Motor neuron (in vitro differentiated cells): ENCODE measurements at places on chromosomes 2 and 18. TPM values are rescaled to one million over a fixed set of nuclear protein-coding genes. Genes with fewer than 3 reads are reported as not detected.

DNA sequence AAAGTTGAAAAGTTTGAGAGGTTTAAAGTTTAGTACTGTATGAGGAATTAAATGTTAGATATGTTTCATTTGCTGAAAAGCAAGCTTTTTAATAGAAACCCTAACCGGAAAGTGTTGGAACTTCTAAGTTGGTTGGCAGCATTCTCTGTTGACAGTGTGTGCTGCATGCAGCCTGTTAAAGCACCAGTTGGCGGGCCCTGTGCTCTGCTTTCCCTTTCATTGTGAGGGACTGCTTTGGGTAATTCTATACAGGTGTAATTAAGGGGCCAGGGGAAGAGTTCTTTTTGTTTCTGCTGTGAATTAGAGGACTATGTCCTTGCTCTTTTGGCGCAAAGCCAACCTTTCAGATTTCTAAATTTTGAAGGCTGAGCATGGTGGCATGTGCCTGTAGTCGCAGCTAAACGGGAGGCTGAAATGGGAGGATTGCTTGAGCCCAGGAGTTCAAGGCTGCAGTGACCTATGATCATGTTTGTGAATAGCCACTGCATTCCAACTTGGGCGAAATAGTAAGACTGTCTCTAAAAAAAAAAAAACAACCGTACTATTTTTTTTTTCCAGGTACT is 20.1 kb downstream of the PLEKHB2 start:
- ATAC-seq, result no peak

DNA sequence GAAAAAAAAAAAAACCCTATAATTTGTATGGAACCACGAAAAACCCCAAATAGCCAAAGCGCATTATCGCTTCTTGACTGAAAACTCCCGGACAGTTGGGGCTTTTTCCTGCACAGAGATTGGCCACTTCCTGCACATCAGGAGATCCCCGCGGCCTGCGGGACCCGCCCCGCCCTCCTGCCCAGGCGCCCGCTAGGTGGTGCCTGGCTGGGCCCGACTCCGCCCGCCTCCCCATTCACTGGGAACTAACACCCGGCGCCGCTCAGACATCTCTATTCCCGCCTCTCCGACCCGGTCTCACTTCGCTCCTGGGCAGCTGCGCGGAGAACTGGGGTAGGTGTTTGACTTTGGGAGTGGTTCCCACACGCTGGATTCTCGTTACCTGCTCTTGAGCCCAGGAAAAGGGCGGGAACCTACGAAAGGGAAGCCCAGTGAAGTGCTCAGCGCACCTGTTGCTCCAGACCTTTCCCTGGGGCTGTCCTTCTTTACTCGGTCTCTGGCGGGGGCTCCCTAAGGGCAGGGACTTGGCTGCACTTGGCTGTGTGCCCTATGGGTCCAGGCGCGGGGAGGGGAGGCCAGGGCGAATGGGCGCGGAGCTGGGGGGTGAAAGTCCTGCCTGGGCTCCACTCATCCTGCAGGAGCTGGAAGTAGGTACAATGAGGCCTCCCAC is at the start of gene HMSD:
Gene HMSD (plus strand): TSS at position 234 of the 670 bp plus-strand sequence. CDS start 4,155 bp downstream, outside the sequence.
- ATAC-seq, result no peak

GRCh38 chr18:59546188-59546587 is 151.0 kb downstream of the CCBE1 start:
- peak; percentile 40 for ATAC-seq

DNA sequence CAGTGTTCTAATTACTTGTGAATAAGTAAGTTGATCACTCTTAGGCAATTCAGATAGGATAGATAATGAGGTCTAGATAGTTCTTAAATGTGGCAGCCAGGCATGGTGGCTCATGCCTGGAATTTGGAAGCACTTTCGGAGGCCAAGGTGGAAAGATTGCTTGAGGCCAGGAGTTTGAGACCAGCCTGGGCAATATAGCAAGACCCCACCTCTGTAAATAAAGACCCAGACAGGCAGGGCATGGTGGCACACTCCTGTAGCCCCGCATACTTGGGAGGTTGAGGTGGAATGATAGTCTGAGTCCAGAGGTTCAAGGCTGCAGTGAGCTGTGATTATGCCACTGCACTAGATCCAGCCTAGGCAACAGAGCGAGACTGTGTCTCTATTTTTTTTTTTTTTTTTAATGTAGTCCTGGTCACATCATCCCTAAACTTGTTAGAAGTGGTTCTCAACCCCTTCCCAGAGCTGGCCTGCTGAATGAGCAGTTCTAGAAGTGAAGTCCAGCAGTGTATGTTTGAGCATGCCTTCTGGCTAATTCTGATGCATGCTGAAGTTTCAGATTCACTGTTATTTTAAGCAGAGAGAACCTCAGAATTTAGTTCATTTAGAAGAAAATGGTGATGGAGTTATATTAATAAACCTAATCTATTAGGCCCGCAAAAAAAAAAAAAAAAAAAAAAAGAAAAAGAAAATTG is 306.2 kb downstream of the PRKCE start:
- no peak for ATAC-seq

GRCh38 chr18:649341-649740 is 8.1 kb upstream of the TYMS start:
- ATAC-seq, result no peak

- peak; percentile 94 for ATAC-seq
Measured at GRCh38 chr2:147149575-147150240, 695.1 kb upstream of the ACVR2A start.

GRCh38 chr2:212409560-212409959 is 129.0 kb downstream of the ERBB4 start:
- peak; percentile 67 for ATAC-seq

- ATAC-seq, result no peak
Measured at GRCh38 chr2:37464067-37464466, 119.6 kb downstream of the QPCT start.

Gene FLACC1
- 0.27 and 0.61 TPM in 2 replicates for total RNA-seq

Gene MYL1
- total RNA-seq, result not detected in 2 replicates

Gene CAPN13
- 1.8 TPM in 1 of 2 replicates, not detected in the other for total RNA-seq

Gene GPC1
- 22.7 and 26.0 TPM in 2 replicates for total RNA-seq

Gene DSG1
- total RNA-seq, result 0.33 and 0.44 TPM in 2 replicates
